Stimulated activated CD4-positive, alpha-beta T cell treated with anti-CD3 and anti-CD28 coated beads, Interleukin-1b, Interleukin-23, amount 100 ng/mL, for 1 hour (primary cell): ENCODE measurements at places on chromosomes 2 and 18.

DNA sequence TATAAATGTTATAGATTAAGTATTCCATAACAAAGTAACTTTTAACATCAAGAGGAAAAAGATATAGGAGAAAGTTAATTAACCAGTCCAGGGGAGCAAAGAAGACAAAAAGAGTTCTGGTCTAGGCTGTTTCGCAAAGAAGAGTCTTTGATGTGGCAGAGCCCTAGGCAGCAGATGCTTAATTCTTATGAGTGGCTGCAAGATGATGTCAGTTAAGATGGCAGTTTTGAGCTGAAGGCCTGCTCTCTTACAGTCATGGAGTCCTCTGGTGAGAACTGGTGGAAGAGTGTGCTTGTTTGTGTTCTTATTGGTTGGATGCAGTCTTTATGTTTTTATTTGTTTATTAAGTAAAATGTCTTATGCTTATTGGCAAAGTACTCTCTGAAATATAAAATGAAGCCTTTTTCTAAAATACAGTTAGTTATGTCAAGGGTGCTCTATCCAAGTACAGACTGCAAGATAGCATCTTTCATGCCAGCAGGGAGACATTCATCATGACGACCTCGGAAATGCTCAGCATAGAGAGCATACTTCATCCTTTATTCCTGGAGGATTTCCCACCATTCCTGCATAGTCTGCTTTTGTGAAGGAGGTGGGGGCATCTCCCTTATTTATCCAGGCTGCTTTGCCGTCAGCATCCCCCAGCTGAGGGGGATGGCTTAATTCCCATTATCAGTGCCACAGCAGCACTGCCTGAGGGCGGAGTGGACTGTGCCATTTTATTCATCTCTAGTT is 38.9 kb upstream of the SERPINE2 start:
- DNase-seq: no peak

GRCh38 chr2:6676241-6676640 is 189.5 kb downstream of the CMPK2 start:
- DNase-seq: no peak

DNA sequence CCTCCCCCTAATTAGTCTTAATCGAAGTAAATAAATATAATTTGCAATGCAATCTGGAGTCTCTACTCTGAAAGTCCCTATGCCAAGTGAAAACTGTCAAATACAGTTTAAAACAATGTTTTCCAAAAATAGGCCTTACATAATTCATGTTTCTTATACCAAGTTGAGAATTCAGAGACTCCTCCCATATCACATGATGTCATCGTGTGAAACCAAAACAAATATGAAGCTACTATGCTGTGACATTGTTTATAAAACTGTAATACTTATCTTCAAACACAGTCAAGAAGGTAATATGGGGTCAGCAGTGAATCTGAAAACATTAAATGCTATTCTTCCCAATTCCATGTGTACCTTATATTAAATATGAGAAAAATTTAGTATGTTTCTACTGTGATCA is 940.2 kb upstream of the FANCL start:
- no peak for DNase-seq

- no peak for DNase-seq
Observed at GRCh38 chr2:202726070-202726469, 91.3 kb downstream of the FAM117B start.
